ENCODE measurements at places on chromosomes 6 and 20.
A peak's percentile ranks its signal among the peaks of the same experiment; 100 is the strongest.

GRCh38 chr6:17097982-17098381 lies 3.9 kb upstream of the STMND1 start:
- no peak for DNase-seq

DNA sequence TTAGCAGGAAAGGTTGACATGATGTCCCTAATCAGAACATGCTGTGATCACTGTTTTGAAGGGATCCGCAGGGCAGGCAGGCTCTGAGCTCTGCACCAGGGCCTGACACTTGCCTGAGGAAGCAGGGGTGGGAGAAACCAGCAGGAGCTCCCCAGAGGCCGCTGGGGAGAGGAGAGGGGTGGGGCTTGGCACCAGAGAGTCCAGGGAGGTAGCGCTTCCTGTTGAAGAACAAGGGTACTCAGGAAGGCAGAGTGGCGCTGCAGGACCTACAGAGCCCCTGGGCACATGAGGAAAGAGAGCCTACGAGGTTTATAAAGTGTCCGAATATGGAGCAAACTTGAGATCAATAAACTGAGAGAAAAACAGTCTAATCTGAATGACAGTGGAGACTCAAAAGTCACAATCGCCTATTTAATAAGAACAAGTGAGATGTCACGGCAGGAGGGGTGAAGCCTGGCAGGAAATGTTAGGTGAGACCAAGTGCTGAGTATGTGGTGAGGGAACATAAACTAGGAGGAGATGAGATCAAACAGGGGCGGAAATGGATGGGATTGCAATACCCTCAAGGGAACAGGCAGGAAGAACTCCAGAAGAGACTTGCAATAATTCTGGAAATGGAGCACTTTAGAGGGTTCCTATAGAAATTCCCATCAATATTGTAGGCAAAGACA lies 5.8 kb upstream of the TBXT start:
- DNase-seq: no peak

- no peak for DNase-seq
Measured at GRCh38 chr6:21342501-21342900, 251.1 kb upstream of the SOX4 start.

DNA sequence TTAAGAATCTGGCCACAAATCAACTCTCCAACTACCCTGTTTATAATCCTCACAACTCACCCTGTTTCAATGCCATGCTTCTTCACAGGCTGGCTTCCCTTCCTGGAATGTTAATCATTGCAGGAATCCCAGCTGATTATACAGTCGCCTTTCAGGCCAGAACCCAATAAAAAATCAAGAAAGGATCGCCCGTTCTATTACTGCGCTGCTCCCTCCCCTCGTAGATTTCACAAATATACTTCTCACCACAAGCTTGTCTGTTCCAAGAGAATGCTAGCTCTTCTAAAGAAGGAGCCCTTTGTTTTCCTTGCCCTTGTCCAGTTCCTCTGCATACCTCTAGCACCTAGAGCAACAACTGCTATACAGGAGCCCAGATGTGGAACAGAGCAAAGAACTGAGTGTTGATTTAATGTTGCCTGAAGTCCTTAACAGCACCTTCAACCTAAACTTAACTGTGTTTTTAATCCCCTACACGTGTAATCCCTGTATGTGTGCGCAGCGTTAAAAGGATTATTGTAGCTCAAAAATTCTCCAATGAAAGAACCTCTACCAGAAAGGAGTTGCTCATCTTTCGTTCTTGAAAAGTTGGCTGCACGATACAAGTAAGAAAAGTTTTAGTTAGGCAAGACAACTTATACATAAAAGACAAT lies 988 bp downstream of the ECHDC1 start:
- DNase-seq: peak; percentile 47

DNA sequence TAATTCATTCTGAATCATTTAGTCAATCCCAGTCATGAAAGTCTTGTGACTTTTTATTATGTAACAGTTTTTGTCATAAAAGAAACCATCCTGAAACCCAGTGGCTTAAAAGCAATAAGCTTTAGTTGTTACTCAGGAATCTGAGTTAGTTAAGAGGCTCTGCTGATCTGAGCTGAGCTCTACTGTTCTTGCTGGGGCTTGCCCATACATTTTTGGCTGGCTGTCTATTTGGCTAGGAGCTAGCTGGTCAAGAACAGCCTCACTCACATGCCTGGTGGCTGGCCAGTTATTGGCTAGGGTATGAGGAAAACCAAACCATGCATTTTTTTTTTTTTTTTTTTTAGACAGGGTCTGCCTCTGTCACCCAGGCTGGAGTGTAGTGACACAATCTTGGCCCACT lies 10.6 kb downstream of the TCF21 start:
- no peak for DNase-seq

- DNase-seq: no peak
Measured at GRCh38 chr20:32918751-32919150, 60.0 kb downstream of the EFCAB8 start.

DNA sequence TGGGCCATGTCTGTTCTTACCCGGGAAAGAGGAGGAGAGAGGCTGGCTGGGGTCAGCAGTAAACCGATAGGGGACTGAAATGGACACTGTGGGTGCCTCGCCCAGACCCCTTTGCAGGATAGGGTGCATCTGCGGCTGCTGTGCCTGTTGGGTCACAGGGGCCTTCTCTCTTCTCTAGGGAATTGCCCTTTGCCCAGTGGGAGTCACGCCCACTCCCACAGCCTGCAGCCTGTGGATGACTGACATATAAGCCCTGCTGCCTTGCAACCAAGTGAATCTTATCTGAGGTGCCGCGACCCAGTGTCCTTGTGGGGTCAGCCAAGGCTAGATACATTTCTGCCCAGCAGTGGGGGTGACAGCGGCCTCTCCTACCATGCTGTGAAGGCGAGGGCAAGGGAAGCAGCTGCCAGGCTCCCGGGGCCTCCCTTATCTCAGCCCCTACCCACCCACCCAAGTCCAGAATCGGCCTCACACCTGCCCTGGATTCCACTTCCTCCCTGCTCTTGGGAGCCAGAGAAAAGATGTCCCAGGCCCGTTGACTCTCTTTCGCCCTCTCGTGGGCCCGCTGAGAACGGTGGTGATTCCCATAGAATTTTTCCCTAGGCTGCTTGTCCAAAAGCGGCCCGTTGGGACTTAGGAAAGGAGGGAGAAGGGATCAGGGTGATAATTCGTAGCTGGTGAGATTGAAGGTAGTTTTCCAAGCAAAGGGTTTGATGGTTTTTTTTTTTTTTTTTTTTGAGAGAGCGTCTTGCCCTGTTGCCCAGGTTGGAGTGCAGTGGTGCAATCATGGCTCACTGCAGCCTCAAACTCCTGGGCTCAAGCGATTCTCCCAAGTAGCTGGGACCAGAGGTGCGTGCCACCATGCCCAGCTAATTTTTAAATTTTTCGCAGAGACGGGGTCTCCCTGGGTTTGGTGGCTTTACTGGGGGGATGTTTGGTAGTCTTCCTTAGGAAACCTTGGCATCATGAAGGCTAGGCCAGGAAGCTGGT lies 76.4 kb upstream of the RNF24 start:
- DNase-seq: peak; percentile 77

DNA sequence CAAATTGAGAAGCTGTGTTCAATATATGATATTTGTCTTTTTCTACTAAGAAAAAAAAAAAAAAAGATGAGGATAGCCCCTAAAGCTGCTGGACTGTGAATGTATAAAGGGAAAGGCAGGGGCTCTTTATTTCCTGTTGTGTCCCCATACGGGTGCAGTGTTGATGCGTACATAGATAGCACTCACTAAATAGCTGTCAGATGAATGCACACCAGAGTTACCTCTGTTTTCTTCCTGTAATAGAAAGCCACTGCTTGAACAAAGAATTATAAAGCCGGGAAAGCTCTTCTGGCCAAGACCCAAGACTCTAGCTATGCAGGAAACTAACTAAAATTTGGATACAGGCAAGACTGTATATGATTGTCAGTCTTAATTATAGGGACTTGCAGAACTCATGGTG lies 260.0 kb downstream of the FARS2 start:
- no peak for DNase-seq

- no peak for DNase-seq
Measured at GRCh38 chr6:14638906-14639761, 521.6 kb downstream of the CD83 start.

- DNase-seq: no peak
Measured at GRCh38 chr6:122363769-122364483, 35.5 kb upstream of the HSF2 start.

DNA sequence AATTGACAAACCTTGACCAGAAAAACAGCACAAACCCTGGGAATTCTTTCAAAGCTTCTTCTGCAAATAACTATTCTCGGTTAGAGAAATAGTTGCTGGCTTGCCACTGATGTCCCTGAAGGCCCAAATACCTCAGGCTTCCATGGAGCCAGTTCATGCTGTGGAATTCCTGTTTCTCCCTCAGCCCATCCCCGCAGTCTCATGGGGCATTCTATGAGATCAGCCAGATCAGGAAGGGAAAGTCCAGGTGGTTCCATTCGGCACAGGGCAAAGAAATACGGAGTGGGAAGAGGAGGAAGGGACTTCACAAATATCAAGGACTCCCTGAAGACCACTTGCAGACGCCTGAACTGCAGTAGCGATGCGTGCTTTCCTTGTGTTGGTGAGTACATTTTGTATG lies 63.3 kb downstream of the MYLK4 start:
- DNase-seq: no peak

DNA sequence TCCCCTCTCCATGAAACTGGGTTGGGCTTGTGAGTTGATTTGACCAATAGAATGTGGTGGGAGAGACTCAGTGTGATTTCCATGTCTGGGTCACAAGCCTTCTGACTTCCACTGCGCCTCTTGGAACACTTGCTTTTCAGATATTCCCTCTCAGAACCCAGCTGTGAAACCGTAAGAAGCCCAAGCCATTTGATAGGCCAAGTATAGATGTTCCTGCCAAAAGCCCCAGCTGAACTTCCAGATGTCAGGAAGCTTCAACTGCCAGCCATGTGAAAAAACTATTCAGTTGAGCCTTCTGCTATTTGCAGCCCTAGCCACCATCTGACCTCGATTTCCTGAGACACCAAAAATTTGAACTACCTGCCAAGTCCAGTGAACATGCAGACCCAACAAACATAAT lies 387.8 kb upstream of the GJE1 start:
- no peak for DNase-seq

GRCh38 chr6:17381424-17382147 lies 11.8 kb upstream of the CAP2 start:
- DNase-seq: no peak

- no peak for DNase-seq
Measured at GRCh38 chr6:155273431-155273830, 9.6 kb downstream of the CLDN20 start.

DNA sequence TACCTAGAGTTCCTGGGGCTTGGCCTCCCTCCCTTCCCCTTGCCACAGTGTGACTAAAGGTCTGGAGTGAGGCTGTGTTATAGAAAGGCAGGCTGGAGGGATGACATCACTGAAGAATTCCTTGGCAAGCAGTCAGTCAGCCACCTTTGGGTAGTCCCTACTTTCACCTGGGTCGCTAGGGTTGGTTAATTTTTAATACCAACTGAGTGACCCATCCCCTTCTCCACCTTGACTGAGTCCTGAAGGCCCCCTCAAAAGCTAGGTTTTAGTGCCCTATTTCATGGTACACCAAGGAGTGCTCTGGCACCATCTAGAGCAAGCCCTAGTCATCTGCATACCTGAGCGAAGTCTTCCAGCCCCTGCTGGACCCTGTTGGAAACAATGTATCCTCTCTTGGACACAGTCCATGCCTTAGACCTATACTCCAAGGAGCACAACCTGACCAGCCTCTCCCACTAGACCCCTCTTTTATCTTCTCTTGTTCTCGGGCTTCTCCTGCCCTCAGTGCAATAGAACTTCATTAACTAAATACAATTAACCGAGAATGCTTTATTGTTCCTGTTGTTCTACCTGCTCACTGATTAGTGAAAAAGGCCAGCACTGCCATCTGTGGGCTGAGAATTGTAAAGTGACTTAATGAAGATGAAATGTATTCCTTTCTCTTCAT lies 44.6 kb downstream of the RIN2 start:
- no peak for DNase-seq

DNA sequence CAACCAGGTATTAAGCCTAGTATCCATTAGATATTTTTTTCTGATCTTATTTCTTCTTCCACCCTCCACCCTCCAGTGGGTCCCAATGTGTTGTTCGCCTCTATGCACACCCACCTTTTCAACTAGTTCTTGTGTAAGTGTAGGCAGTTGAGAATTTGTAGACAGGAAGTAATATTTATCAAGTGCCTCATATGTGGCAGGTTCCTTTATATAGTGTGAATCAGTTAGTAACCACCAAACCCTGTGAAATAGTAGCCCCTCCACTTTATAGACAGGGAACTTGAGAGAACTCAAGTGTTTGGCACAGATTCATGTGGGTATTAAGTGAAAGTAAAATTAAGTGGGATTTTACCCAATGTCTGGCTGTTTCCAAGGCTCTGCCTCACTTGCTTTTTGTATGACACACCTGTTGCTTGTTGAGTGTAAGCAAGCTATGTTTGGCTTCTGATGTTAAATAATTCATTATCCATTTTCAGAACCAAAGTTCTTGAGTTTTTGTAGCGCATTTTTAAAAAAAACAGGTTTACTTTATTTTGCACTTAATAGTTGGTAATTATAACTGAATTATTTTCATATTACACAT lies 24.8 kb downstream of the AFDN start:
- DNase-seq: no peak

DNA sequence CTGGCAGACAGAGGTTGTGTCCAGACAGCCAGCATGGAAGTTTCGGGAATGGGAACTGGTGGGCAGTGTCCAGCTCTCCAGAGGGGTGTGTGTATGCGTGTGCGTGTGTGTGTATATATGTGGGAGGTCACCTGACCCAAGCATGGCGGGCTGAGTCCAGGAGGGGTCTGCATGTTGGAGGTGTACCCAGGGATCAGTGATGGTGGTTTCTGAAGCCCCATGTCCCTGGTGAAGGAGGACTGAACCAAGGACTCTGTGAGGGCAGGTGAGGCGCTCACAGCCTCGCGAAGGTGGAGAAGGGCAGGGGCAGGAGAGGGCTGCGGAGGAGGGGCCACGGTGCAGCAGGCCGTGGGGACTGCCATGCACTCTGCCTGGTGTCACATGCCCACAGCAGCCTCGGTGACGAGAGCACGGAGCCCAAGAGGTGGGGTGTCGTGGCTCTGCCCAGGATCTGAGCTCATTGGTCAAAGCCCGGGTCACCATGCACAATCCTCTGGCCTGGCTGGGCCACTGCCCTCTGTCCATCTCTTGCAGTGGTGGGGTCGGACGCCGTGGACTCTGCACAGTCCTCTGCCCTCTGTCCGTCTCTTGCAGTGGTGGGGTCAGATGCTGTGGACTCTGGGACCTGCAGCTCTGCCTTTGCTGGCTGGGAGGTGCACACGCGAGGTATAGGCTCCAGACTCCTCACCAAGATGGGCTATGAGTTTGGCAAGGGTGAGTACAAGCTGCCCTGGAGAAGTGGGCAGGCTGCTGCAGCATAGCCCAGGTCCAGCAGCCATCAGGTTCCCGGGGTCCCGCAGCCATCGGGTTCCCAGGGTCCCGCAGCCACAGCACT lies 2.1 kb upstream of the LIME1 start:
- no peak for DNase-seq

All from ecto neural progenitor cell (in vitro differentiated cells).